ENCODE measurements at places on chromosomes 6 and 20.

- no peak for DNase-seq
These were observed 67.9 kb downstream of the EZR start for GRCh38 chr6:158751224-158751623.

- DNase-seq: peak; percentile 74
These were observed at the start of gene F13A1 for GRCh38 chr6:6319952-6320811. Gene F13A1 (minus strand): TSS chr6:6320662. CDS start chr6:6318664, 1,998 bp downstream.

DNA sequence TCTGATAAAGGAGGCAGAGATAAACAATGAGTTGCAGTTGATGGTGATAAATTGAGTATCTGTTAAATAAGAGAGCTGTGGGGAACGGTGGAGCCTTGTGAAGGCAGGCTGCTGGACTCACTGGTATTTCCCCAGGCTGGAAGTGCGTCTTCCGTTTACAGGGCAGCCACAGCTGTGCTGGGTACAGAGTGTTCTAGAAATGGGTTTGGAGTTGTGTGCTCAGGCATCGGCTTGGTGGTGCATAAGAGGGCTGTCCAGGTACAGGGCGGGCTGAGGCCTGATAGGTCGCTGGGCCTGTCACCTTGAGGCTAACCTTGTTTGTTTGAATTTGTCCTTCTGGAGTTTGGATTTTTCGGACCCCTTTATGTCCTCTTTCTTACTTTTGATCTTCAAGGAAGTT is 39.3 kb downstream of the ARID1B start:
- DNase-seq: peak; percentile 72

- DNase-seq: no peak
These were observed 999 bp downstream of the THBS2 start for GRCh38 chr6:169252505-169253189.

DNA sequence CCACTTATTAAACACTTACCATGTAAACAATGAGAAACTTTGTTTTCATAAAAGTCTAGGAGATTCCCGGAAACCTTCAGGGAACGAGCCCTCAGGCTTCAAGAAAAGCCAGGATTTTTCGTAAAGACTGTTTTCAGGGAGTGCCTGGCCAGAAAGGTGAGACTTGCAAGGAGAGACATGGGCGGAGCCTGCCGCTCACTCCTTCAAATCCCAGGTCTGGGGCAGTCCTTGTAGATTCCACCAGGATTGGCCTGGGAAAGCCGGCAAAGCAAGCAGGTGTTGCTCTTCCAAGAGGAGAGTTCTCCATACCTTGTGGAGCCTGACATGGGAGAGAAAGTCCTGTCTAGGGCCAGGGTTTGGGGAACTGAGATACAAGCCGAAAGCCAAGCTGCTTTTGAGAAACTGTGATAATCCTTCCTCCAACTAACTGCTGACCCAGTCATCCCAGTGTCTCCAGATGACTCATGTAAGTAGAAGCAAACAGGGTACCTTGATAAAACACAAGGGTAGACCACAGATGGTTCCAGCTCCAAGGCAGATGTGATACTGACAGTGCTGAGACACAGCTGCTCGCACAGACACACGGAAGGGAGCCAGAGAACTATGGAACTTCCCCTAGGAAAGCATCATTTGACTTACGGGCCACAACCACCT is 69.4 kb upstream of the NAA20 start:
- DNase-seq: no peak

- DNase-seq: no peak
These were observed 4.4 kb downstream of the PI16 start for GRCh38 chr6:36958775-36959554.

DNA sequence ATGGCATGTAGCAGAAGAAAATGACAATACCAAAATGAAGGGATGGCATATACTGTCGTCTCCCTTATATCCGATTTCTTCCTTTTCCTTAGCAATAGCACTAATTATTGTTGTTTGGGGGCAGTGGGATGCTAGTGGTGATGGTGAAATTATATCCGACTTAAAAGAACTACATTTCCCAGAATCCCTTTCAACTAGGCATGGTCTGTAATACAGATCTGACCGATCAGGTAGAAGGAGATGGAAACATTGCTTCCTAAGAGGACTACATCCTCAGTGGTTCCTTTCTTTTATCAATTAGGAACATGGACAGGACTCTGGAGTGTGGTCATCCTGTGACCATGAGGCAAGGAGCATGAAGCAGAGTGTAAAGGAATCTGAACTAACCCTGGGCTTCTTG is 532.6 kb downstream of the CBLN4 start:
- DNase-seq: no peak

DNA sequence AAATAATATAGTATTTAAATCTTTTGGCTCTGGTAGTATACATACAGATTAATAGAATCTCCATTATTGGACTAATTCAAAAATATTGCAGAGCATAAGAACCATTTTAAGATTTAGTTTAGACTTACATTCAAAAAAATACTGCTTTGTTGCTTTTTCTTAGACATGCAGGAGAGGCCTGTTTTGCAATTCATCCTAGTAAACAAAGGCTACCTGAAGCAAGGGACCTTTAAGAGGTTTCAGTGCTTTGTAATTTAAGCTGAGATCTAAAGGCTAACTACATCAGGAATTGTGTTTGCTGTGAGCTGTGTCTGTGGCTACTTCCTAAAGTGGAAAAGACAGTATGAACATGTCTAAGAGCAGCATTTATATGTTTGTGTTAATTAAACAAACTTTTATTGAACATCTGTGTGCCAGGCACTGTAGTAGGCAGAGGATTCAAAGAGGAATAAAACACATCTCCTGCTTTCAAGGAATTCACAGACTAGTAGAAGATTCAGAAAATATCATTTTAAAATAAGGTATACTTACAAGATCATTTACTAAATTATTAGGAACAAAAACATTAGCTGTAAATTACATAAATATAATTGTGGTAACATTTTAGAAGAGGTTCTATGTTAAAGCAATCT is 29.1 kb upstream of the CALHM6 start:
- DNase-seq: no peak

DNA sequence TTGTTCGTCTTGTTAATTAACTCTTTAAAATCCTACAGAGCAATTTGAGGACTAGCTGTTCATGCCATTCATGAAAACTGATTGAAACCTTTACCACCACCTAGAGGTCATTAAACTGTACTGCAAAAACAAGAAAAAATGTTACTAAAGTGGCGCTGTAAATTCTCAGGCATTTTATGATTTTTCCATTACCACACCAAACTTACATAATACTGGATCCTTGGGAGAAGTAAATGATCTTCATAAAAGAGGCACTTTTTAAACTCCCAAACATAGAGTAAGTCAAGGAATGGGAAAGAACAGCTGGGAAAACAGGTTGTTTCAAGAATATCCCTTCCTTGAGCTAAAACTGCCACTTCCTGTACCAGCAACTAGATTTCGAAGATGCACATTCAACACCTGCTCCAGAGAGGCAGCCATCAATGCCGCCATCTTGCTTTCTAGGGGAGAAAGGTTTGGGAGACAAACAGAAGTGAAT is 54.3 kb downstream of the MYLIP start:
- no peak for DNase-seq

DNA sequence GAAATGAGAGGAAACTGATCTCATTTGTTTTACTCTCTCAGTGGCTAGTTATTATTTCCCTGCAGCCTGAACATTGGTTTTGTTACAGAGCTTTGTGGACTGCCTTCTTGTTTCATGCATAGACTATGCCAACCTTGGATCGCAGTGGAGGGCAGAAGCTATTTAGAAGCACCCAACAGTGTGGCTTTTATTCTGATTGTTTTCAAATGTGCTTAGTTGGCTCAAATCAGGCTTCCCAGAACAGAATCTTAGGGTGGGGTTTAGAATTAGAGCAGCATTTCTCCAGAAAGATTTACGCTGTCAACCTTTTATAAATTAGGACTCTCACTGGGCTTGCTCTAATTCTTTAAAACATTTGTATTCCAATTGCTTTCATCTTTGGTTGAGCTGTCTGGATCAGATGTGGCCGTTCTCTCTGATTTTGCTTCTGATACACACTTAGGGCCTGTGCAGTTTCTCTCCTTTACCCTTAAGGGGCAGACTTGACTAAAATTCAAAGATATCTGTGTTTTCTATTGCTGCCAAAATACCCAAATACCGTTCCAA is 210.3 kb downstream of the BCKDHB start:
- no peak for DNase-seq

DNA sequence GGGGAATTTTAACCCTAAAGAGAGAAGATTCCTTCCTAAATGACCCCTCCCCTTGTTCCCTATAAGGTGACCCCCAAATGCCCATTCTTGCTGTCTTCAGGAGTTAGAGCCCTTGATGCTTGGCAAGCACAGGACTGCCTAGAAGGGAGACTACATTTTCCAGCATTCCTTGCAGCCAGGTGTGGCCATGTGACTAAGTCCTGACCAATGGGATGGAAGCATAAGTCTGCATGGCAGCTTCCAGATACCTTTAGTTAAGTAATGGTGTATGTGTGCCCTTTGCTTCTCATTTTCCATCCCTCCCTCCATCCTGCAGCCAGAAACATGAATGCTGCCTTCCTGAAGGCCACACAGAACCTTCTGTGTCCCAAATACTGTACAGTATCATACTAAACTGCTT is 5.5 kb downstream of the BFSP1 start:
- no peak for DNase-seq

DNA sequence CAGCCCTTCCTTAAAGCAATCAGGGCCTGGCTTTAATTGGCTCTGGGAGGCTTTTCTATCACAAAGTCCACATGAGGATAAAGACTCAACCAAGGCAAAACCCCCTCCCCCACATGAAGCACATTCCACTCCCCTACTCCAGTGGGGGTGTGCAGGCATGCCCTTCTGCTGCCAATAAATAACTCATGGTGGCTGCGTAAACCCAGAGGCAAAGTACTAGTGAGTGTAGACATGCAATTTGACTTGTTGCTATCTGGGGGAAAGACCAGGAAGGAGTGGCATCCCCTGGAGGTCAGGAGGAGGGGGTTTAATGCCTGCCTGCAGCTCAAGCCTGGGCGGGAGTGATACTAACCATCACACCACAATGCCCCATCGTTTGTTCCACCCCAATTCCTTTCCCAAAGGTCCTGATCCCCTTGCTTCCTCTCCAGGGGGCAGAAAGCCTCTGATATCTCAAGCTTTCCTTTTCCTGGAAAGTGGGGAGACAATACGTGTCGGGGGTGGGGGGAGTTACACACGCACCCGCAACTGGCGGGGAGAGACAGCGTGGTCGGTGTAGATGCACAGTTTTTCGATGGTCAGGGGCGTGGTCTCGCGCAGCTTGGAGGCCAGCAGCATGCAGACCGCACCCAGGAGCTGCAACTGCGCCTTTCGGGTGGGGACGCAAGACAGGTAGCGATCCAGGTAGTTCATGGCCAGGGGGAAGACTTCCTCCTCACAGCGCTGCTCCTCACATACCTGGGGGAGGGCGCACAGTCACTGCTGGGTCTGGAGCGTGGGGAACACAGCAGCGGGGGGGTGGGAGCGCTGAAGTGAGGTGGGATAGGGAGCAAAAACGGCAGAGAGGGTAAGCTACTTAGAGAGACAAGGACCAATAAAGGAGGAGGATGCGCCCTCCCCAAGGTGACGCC is 1.5 kb downstream of the CCND3 start:
- DNase-seq: no peak

DNA sequence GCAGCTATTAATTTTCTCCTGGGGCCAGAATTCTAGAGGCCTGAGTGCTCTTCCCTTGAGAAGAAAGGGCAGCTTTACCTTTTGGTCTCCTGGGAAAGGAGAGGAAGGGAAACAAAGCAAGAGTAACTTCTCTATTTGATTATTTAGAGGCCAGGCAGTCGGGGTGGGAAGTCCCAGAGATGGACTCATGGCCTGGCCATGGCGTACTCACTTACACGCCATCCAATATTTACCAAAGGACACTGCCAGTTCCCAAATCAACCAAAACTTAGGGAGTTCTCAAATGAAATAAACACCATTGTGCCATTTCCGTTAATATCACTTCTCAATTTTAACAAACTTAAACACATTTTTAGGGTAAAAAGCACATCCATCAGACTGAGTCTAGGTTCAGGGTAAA is 76.6 kb downstream of the CDS2 start:
- no peak for DNase-seq

- DNase-seq: no peak
These were observed 88.8 kb upstream of the NFATC2 start for GRCh38 chr20:51631011-51631950.

- no peak for DNase-seq
These were observed 83.2 kb downstream of the MDGA1 start for GRCh38 chr6:37614491-37614890.

DNA sequence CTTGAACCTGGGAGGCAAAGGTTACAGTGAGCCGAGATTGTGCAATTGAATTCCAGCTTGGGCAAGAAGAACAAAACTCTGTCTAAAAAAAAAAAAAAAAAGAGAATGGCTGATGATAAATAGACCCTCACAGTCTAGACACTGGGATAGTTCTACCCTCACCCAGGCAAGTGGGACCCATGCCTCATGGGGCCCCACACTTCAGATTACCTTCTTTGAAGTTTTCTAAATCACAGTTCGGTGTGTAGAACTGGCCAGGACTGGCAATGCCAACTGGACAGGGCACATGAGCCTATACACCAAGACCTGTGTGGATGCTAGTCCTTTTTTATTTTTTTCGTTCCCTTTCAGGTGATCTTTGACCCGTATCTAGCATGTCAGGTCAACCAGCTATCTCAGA is 24.3 kb upstream of the VIP start:
- no peak for DNase-seq

DNA sequence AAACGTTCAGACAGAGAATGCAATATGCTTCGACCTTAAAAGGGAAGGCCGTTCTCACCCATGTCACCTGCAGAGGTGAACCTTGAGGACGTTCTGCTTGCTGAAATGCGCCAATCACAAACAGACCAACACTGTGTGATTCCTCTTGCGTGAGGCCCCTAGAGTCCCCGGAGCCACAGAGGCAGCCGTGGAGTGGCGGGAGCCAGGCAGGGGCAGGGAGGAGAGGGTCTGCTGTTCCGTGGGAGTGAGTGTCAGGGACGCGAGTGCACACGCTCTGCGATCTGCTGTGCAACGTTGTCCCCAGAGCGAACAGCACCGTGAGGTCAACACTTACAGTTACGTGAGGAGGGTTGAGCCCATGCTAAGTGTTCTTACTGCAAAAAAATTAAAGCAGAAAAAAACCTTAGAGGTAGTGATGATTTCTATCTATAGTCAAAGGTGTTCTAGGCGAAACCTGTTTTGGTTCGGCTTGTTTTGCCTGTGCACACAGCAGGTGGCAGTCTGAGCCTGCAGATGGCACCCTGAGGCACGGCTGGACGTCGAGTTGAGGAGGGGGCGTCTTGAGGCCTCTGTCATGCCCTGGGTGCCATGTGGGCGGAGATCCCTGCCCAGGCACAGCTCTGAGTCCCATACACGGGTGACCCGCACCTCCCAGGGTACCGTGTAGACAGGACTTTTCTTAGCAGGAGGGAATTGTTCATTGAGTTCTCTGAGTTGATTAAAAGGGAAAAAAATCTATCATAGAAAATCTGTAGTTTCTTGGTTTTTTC is 71.7 kb upstream of the FRMD1 start:
- DNase-seq: no peak

DNA sequence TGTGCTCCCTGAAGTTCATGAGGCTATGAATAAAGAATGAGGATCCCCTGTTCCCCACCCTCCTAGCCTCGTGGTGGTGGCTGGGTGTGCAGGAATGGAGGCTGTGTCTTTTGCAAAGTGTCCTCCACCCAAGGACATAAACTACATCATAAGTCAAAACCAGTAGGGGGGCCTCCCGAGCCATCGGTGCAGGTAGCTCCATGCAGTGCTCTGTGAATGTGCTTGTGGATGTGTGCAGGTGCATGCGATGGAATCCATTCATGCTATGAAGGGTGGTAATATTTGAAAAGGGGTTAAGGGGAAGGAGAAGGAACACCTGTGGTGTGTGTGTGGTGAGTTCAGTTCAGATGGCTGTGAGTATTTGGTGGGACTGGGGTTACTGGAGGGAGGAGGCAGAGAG is 197.3 kb downstream of the NRN1 start:
- DNase-seq: no peak

- DNase-seq: no peak
These were observed 1.8 kb downstream of the RHAG start for GRCh38 chr6:49634836-49635218.

GRCh38 chr20:12975833-12976608 is 32.8 kb upstream of the SPTLC3 start:
- DNase-seq: no peak
